Upper lobe of right lung (tissue), 1 donor: ENCODE measurements at places on chromosomes 16 and 17.
A peak's percentile ranks its signal among the peaks of the same experiment; 100 is the strongest.

DNA sequence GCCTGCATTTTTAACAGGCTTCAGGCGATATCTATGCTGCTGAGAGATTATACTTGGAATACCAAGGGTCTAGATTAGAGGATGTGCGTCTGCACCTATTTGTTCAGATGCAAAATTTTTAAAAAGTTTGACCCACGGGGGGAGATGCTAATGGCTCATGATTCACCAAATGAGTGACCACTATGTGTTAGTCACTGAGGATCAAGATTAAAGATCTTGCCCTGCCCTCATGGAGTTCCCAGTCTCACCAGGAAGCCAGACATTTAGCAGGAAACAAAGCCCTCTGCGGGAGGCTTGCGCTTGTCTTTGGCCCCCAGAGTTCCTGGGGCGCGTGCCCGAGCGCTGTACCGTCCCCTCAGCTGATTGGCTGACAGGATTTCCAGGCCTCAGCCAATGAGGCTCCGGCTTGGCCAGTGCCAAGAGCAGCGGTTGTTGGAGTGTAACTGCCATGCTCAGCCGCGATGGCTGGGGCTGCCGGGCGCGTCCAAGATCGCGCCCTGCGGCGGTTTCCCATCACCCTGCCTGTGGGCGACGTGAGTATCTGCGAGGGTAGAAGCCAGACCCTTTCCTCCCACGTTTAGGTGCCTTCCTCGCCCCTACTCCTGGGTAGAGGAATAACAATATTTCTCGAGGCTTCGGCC lies 4.5 kb upstream of the DDX19B start:
- peak; percentile 57 for DNase-seq

GRCh38 chr17:6456321-6456720 lies 12.1 kb downstream of the PIMREG start:
- peak; percentile 44 for DNase-seq

DNA sequence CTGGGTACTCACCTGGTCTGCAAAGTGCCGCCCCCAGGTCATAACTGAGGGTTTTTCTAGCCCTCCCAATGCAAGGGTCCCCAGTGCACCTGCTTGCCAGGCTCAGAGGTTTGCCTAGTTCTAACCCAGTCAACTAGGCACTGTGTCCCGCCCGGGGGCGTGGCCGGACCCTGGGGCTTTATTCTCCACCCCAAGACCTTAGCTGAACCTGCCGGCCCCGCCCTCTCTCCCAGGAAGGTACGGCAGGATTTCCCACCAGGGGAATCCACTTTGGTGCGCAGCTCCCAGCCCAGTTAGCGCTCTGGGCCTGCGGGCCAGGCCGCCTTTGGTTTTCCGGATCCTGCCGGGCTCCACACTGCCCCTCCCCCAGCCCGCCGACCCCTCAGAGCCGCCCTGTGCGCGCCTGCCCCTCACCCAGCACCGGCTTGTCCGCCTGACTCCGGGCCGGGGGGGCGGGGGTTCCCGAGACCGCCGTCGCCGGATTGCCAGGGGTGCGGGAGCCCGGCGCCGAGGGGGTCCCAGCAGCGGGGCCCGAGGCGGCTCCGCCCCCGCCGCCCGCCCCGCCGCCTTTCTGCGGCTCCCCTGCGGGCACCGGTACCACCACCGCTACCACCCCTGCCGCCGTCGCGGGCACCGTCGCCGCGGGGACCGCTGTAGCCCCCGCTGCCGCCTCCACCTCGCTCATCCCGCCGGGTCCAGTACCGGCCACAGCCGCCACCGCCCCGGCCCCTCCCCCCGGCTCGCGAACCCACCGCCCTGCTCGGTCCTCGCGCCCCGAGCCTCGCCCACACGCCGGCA lies 424 bp downstream of the YBX2 start:
- peak; percentile 80 for DNase-seq

- DNase-seq, result no peak
Measured at GRCh38 chr16:4713663-4714501, 20.2 kb downstream of the ANKS3 start.

- no peak for DNase-seq
Measured at GRCh38 chr16:21097151-21097550, 53.5 kb downstream of the DNAH3 start.

- DNase-seq, result no peak
Measured at GRCh38 chr17:55236316-55236715, 28.4 kb upstream of the HLF start.
